ENCODE measurements at places on chromosomes 12 and 14.

- peaks cover 15% of the 10 kb centered on the region for H3K27me3 ChIP-seq
- no peaks in the 10 kb centered on the region for H3K4me1 ChIP-seq
- no peak for DNase-seq
- H3K36me3 ChIP-seq, result peaks cover 3% of the 10 kb centered on the region
- no peak overlapping the region for H3K4me3 ChIP-seq
- H3K27ac ChIP-seq, result no peak overlapping the region
Measured at GRCh38 chr14:93775744-93776143, 12.5 kb downstream of the PRIMA1 start.

- no peak overlapping the region for H3K4me3 ChIP-seq
- H3K27me3 ChIP-seq, result no peaks in the 10 kb centered on the region
- no peak overlapping the region for H3K27ac ChIP-seq
- no peaks in the 10 kb centered on the region for H3K36me3 ChIP-seq
- no peak for DNase-seq
Measured at GRCh38 chr14:55124774-55125386, 4.2 kb upstream of the LGALS3 start.

DNA sequence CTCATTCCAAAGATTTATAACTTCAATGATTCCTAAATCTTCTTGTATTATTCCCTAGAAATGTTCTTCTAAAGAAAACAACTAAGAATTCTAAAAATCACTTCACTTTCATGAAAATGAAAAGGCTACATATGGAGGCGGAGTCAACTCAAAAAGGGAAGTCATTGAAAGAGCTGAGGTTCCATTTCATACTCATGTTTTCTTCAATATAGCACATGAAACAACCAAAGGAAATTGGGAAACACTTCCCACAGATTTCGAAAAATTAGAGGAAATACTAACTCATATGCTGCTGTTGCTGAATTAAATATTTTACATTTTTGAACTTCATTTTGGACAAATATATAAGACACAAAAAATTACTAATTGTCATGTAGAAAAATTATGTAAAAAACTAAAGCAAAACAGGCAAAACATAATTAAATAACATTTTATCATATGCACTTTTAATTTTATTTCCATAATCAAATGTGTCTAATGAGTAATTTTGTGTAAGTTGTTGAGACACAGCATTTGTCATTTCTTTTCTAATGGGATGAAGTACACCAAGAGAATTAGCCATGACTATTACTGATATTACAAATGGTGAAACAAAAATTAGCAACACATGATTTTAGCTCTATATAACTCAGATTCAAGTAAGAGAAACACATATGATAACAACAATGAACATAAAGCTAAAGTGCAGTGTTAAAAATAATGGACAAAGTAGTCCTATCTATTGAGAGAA lies at the start of gene CD163:
Gene CD163 (minus strand): TSS at position 92 of the 730 bp plus-strand sequence. CDS start 87 bp downstream, at position 5.
- no peaks in the 10 kb centered on the region for H3K36me3 ChIP-seq
- H3K27ac ChIP-seq, result no peak within 1 kb of the TSS
- H3K4me1 ChIP-seq, result no peaks in the 10 kb centered on the region
- peaks cover 81% of the 10 kb centered on the region for H3K27me3 ChIP-seq
- no peak for DNase-seq

DNA sequence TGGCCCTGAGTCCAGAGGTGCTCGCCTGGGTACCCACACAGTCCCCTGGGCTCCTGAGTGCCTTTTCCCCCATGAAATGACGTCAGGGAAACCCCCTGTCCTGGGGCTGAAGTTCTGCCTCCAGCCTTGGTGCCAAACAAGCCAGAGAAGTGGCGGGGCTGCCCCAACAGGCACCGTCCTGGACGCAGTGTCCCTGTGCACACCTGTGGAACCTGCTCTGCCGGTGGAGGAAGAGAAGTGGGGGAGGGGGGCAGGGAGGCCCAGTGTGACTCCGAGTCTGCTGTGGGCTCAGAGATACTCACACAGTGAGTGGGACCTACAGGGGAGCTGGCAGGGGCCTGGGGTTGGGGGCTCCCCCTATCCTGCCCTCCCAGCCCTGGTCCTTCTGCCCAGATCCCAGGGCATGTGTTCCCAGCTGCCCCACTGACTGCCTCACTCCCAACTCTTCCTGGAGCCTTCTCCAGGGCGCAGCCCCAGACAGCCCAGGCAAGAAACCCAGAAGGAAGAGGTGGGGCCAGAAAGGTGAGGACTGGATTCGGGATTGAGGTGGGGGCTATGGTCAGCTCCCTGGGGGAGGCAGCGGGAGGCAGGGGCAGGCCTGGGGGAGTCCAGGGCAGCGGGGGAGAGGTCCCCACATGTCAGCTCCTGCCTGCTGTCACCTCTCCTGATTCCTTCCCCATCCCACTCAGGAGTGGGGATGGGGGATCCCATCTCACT lies 24.7 kb downstream of the CCDC85C start:
- H3K36me3 ChIP-seq, result no peaks in the 10 kb centered on the region
- no peak overlapping the region for H3K4me3 ChIP-seq
- no peak for DNase-seq

GRCh38 chr12:496736-497135 lies 37.0 kb downstream of the B4GALNT3 start:
- no peak overlapping the region for H3K27ac ChIP-seq
- peaks cover 9% of the 10 kb centered on the region for H3K27me3 ChIP-seq
- peaks cover 17% of the 10 kb centered on the region for H3K4me1 ChIP-seq
- H3K36me3 ChIP-seq, result no peaks in the 10 kb centered on the region
- H3K4me3 ChIP-seq, result no peak overlapping the region

DNA sequence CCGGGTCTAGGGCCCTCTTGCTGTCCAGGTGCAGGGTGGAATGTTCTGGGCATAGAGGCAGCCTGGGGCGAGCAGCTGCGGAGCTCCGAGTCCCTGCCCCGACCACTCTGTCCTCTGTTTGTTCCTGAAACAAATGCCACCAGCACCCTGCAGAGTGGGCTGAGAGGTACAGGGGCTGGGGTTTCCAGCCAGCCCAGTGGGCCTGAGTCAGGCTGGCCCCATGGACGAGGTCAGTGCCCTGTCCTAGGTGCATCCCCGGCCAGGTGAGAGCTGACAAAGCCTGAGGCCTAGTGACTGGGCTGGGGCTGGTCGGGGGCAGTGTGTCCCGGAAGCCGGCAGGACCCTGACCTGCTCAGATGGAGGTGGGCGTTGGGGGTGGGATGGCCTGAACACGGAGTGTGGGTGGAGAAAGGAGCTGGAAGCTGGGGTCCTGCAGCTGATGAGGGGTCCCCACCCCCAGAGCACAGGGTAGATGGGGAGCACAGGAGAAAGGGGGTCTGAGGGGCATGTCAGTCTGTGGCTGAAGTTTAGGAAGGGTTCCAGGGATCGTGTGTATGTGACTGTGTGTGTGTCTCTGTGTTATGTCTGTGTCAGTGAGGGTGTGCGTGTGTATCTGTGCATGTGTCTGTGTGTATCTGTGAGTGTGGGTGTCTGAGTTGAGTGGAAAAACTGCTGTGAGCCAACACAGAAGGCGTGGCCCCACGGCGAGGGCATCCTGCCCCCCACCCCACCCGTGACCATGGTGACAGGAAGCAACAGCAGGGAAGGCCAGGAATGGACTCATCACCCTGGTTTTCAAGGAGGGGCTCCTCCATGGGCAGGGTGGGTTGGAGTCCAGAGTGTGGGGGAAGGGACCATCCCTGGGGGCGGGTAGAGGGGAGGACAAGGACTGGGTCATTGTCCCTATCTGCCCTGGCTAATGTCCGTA lies 2.4 kb upstream of the CRIP1 start:
- no peaks in the 10 kb centered on the region for H3K27me3 ChIP-seq
- peak overlapping the region; percentile 92 for H3K4me3 ChIP-seq
- H3K36me3 ChIP-seq, result peaks cover 72% of the 10 kb centered on the region
- H3K4me1 ChIP-seq, result peaks cover 58% of the 10 kb centered on the region
- peak overlapping the region; percentile 95 for H3K27ac ChIP-seq
- DNase-seq, result peak; percentile 69

DNA sequence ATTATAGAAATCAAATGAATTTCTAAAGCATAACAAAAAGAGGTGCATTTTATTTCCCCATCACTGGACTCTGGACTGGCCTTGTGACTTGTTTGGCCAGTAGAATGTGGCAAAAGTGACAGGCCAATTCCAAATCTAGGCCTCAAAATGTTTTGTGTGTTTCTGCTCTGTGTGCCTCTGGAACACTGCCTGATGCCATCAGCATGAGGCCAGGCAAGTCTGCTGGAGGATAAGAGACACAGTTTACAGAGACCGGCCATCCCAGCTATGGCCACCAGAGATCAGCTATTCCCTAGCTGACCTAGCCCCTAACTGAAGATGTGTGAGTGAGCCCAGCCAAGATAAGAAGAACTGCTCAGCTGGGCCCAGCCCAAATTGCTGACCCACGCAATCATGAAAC lies 32.9 kb downstream of the ASCL1 start:
- H3K27me3 ChIP-seq, result peaks cover 9% of the 10 kb centered on the region
- peaks cover 10% of the 10 kb centered on the region for H3K4me1 ChIP-seq
- no peaks in the 10 kb centered on the region for H3K36me3 ChIP-seq
- no peak for DNase-seq

- H3K4me1 ChIP-seq, result no peaks in the 10 kb centered on the region
- DNase-seq, result no peak
- peaks cover 76% of the 10 kb centered on the region for H3K27me3 ChIP-seq
- no peaks in the 10 kb centered on the region for H3K36me3 ChIP-seq
- no peak overlapping the region for H3K27ac ChIP-seq
Measured at GRCh38 chr14:95609398-95609990, 74.6 kb downstream of the GLRX5 start.

DNA sequence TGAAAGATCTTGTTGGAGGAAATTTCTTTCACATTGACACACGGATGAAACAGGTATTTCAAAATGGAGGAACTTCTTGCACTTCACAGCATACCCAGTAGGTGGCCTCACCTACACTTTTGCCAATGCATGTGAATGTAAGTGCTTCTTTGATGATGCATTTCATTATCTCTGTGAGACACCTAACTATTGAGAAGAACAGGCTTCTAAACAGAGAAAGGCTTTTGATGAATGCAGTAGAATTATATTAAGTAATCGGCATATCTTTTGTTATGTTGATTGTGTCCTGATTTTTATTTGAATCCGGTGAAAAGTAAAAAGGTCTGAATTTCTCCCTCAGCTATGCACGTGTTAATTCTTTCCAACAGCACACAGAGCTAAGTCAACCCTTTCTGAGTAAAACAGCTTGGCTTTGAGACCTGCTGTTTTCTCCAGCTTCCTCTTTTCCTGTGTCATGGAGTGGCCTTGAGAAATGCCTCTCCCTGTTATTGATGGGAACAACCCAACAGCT lies 399.0 kb downstream of the NAV3 start:
- no peak overlapping the region for H3K27ac ChIP-seq
- peaks cover 2% of the 10 kb centered on the region for H3K36me3 ChIP-seq
- no peak overlapping the region for H3K4me3 ChIP-seq

- peaks cover 3% of the 10 kb centered on the region for H3K36me3 ChIP-seq
- no peaks in the 10 kb centered on the region for H3K27me3 ChIP-seq
- DNase-seq, result no peak
- no peak overlapping the region for H3K4me3 ChIP-seq
Measured at GRCh38 chr12:43011383-43011926, 421.9 kb upstream of the PRICKLE1 start.
